ENCODE measurements at places on chromosomes 7 and 10. TPM values are rescaled to one million over a fixed set of nuclear protein-coding genes. Genes with fewer than 3 reads are reported as not detected.

Gene CDNF
- total RNA-seq = 0.67 TPM

GRCh38 chr7:26399736-26400135 is 108.1 kb downstream of the SNX10 start:
- peaks cover 1% of the 10 kb centered on the region for H3K36me3 ChIP-seq
- H3K27ac ChIP-seq = no peak overlapping the region
- H3K27me3 ChIP-seq = peaks cover 50% of the 10 kb centered on the region
- H3K4me3 ChIP-seq = peak overlapping the region; percentile 80
- H3K4me1 ChIP-seq = peaks cover 13% of the 10 kb centered on the region

Gene RTKN2
- total RNA-seq = 8.8 TPM

Gene PIP
- total RNA-seq = not detected

- H3K27me3 ChIP-seq = no peaks in the 10 kb centered on the region
- no peak overlapping the region for H3K27ac ChIP-seq
- no peak for DNase-seq
These were observed 21.4 kb upstream of the GSDME start for GRCh38 chr7:24778543-24779282.

DNA sequence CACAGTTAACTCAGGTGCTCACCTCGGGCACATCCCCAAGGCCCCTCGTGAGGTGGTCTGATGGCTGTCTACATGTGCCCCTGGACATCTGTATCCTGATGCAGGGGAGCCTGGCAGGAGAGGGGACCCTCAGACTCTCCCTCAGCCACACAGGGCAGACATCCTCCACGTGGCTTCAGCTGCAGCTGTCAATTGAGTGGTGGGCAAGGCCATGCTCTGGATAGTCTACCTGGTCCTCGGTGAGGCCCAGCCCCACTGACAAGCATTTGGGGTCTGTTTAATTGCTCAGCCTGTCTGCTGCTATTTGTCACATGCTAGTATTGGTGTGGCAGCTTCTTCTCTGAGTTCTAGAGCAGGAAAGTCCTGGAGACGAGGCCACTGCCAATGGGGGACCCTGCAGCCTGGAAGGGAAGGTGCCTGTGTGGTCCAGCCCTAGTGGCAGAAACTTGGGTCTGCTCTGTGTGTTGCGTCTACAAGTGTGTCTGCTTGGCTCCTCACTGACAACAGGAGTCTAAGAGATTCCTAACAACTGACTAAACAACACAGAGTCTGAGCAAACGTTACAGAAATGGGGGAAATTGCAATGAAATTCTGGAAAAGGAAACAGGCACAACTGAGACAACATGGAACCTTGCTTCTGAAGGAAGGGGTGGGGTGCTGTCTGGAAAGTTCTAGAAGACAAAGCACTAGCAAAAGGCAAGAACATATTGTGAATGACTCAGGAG is 59.3 kb upstream of the IGFBP3 start:
- H3K4me3 ChIP-seq = no peak overlapping the region
- no peaks in the 10 kb centered on the region for H3K36me3 ChIP-seq
- no peak for DNase-seq
- no peak overlapping the region for H3K27ac ChIP-seq
- no peaks in the 10 kb centered on the region for H3K4me1 ChIP-seq
- H3K27me3 ChIP-seq = no peaks in the 10 kb centered on the region

Gene FGF8
- not detected for total RNA-seq

DNA sequence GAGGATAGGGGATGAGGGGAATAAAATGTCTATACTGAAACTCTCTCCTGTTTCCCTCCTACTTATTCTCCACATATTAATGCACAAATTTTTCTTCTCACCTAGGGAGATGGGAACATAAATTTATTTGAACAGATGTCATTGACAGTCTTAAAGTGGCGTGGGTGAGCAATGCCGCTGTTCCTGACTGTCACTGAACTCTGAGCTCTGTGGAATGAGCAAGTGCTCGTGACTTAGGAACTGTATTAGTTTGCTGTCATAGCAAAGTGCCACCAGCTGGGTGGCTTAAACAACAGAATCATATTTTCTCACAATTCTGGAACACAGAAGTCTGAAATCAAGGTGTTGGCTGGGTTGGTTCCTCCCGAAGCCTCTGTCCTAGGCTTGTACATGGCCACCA is 29.1 kb downstream of the INPP5F start:
- no peak for DNase-seq
- H3K27ac ChIP-seq = no peak overlapping the region
- no peak overlapping the region for H3K4me3 ChIP-seq

Gene CALHM3
- 0.17 TPM for total RNA-seq

Gene PDZD7
- 0.65 TPM for total RNA-seq

Gene IGF2BP3
- 1.2 TPM for total RNA-seq

Gene TFR2
- 7.3 TPM for total RNA-seq

DNA sequence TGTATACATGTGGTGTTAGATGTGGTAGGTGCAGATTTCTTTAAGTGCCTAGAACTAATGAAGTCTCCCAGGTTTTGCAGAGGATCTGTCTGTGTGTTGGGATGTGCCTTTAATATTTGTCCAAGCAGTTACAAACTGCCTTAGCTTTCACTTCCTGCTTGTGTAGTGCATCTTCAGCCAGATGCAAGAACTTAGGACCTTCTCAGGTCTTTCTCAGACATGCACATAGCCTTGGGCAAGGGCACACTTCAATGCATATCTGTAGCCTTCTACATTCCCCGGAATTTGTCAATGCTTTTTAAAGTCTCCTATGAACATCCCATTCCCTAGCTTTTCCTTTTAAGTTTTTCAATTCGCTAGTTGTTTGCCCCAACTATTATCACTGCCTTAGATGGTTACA is 47.2 kb upstream of the SLC39A12 start:
- no peaks in the 10 kb centered on the region for H3K27me3 ChIP-seq
- H3K27ac ChIP-seq = no peak overlapping the region
- H3K4me1 ChIP-seq = no peaks in the 10 kb centered on the region
- no peak overlapping the region for H3K4me3 ChIP-seq

Gene BMPR1A
- total RNA-seq = 8.9 TPM

Gene ADIRF
- not detected for total RNA-seq

Gene SPDYE2B
- not detected for total RNA-seq

GRCh38 chr7:87204933-87205332 is 14.6 kb downstream of the TMEM243 start:
- no peak overlapping the region for H3K27ac ChIP-seq
- peaks cover 90% of the 10 kb centered on the region for H3K36me3 ChIP-seq
- peaks cover 37% of the 10 kb centered on the region for H3K4me1 ChIP-seq
- no peak overlapping the region for H3K4me3 ChIP-seq
- no peaks in the 10 kb centered on the region for H3K27me3 ChIP-seq

DNA sequence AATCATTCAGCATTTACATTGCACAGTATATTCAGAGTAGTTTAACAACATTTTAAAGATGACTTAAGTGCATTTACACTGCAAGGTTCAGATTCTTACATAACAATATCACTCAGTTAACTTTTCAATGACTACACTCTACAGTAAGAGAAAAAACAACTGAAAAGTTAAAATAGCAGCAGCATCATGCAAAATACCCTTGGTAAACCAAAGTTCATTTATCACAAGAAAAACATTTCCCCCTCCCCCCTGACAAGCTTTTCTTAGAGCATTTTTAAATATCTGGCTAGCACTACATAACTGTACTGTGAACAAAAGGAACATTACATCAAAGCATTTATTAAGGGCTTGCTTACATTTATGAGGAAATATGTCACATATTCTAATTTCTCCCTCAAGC is 179.5 kb upstream of the HGF start:
- H3K4me1 ChIP-seq = no peaks in the 10 kb centered on the region
- no peaks in the 10 kb centered on the region for H3K27me3 ChIP-seq
- H3K27ac ChIP-seq = no peak overlapping the region
- no peaks in the 10 kb centered on the region for H3K36me3 ChIP-seq

- DNase-seq = no peak
- H3K36me3 ChIP-seq = no peaks in the 10 kb centered on the region
- H3K4me3 ChIP-seq = no peak overlapping the region
- H3K4me1 ChIP-seq = no peaks in the 10 kb centered on the region
These were observed 793.0 kb upstream of the IGFBP3 start for GRCh38 chr7:46713868-46714596.

DNA sequence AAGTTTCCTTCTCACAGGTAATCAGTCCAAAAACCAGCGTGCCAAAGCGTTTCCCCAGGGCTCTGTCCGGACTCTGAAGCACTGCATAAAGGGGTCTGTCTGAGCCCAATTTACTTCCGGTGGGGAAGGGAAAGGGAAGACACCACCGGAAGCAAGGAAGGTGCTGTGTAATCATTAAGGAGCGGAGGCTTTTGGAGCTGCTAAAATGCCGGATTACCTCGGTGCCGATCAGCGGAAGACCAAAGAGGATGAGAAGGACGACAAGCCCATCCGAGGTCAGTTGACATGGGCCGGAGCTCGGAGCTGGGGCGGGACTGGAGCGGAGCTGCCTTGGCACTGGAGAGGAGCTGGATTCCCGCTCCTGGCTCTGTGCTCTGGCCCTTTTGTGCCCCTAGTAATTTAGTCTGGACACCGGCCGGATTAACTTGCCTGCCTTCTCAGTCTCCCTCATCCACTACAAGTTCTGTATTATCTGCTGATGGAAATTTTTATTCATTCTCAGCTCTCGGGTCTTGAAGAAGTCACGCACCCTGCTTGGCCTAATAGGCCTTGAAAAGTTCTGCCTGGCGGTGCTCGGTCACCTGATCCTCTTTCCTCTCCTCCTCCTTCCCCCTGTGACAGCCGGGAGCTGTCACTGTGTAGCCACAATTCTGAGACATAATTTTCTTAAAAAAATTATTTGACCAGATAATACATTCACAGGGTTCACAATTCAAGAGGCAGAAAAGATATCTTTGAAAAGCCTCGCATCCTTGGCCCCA is at the start of gene PSMC2:
Gene PSMC2 (plus strand): TSS at position 137 of the 761 bp plus-strand sequence. CDS start 69 bp downstream, at position 206.
- H3K4me1 ChIP-seq = peaks cover 53% of the 10 kb centered on the region
- DNase-seq = peak; percentile 88
- peak within 1 kb of the TSS; percentile 97 for H3K27ac ChIP-seq
- no peaks in the 10 kb centered on the region for H3K27me3 ChIP-seq
- peaks cover 21% of the 10 kb centered on the region for H3K36me3 ChIP-seq
- H3K4me3 ChIP-seq = peak within 1 kb of the TSS; percentile 93

DNA sequence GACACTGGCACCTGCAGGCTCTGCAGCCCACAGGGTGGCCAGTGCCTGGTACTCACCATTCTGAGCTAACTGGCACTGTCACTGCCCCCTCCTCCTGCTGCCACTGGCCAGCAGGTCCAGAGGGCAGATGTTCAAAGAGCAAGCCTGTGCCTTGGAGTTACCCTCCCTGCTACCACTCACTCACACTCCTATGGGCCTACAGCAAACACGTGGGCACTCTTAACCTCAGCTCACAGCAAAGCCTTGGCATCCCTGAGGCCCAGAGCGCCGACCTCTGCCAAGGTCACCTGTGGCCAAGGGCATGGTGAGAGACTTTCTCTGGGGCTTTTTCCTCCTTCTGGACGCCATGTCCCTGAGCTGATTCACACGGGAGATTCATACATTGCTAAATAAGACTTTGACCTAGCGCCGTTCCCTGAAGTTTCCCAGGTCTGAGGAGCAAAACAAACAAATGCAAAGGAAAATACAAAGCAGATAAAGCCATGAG is 270.0 kb upstream of the PPP2R2D start:
- no peaks in the 10 kb centered on the region for H3K27me3 ChIP-seq
- H3K36me3 ChIP-seq = no peaks in the 10 kb centered on the region
- H3K4me1 ChIP-seq = no peaks in the 10 kb centered on the region
- H3K27ac ChIP-seq = no peak overlapping the region
- DNase-seq = no peak
- H3K4me3 ChIP-seq = no peak overlapping the region

- H3K27ac ChIP-seq = no peak overlapping the region
- no peaks in the 10 kb centered on the region for H3K4me1 ChIP-seq
- H3K4me3 ChIP-seq = no peak overlapping the region
- DNase-seq = no peak
- H3K36me3 ChIP-seq = no peaks in the 10 kb centered on the region
These were observed 17.2 kb upstream of the MEOX2 start for GRCh38 chr7:15703732-15704131.

Gene HOXA6
- not detected for total RNA-seq

Gene CLRN3
- not detected for total RNA-seq

GRCh38 chr10:3241274-3241921 is 68.8 kb upstream of the PITRM1 start:
- H3K4me3 ChIP-seq = no peak overlapping the region
- H3K4me1 ChIP-seq = peaks cover 7% of the 10 kb centered on the region
- no peak overlapping the region for H3K27ac ChIP-seq
- H3K27me3 ChIP-seq = peaks cover 25% of the 10 kb centered on the region
- no peak for DNase-seq

Gene AOC1
- not detected for total RNA-seq

DNA sequence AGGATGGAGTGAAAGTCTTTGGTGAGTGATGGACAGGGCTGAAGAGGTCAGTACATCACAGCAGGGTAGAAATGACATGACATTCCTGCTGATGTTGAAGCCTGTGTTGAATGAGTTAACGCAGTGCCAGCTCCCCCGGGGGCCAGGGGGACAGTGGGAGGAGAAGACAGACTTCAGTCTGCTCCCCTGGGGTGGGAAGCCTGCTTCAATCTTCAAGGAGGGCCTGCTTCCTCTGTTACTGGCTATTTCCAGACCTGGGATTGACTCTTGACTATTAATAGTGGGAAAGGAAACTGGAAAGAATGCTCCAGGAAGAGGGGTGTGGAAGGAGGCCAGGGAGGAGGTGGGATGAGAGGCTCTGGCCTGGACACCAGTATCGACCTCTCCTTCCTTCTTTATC is 27.2 kb downstream of the PODXL start:
- peaks cover 20% of the 10 kb centered on the region for H3K27me3 ChIP-seq
- no peak overlapping the region for H3K4me3 ChIP-seq
- H3K27ac ChIP-seq = no peak overlapping the region
- H3K36me3 ChIP-seq = no peaks in the 10 kb centered on the region
- DNase-seq = no peak

DNA sequence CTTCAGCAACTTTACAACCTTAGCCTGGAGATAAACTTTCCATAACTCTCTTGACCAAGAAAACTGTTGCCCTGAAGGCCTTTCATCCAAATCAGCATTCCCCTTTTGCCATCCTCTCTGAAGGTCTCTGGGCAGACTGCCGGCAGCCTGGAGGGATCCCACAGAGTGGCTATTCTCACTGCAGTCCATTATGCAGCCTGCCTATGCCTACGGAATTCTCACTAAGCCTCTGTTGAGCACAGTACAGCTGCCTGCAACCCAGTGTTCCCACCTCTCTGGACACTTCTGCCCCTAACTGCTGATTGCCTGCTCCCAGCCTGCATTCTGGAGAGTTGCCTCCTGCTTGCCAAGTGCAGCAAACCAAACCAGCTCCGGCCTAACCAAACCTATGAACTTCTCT is 548.9 kb upstream of the STEAP1 start:
- no peak for DNase-seq
- H3K36me3 ChIP-seq = peaks cover 29% of the 10 kb centered on the region
- H3K4me3 ChIP-seq = no peak overlapping the region
- H3K27ac ChIP-seq = peak overlapping the region; percentile 84

DNA sequence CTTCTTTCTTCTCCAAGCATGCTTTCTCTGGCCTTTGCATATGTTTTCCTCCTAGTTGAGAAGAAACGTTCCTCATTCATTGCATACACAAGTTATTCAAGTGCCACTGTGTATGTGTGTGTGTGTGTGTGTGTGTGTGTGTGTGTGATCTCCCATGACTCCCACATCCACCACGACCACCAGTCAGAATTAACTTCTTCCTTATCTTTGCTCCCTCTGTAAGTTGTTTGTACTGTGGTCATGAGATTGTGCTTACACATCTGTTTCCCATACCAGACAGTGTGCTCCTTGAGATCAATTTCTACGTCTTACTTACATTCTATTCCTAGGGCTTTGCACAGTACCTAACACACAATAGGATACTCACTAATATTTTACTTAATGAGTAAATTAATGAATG is 22.4 kb upstream of the FAM13C start:
- H3K4me1 ChIP-seq = no peaks in the 10 kb centered on the region
- no peaks in the 10 kb centered on the region for H3K36me3 ChIP-seq
- DNase-seq = no peak
- H3K4me3 ChIP-seq = no peak overlapping the region
- no peaks in the 10 kb centered on the region for H3K27me3 ChIP-seq
- no peak overlapping the region for H3K27ac ChIP-seq

Gene GNG11
- not detected for total RNA-seq

Data from activated CD4-positive, alpha-beta T cell treated with anti-CD3 and anti-CD28 coated beads, Interleukin-2, amount 10 ng/mL, durations not matched to agents 7 days and 5 days (primary cell).